ENCODE measurements at places on chromosomes 1 and 21.

- DNase-seq = no peak
Measured at GRCh38 chr1:84956655-84957054, 40.3 kb downstream of the MCOLN2 start.

- no peak for DNase-seq
Measured at GRCh38 chr21:38439426-38439825, 58.9 kb downstream of the ERG start.

GRCh38 chr1:54833121-54833520 lies 32.0 kb upstream of the TTC22 start:
- no peak for DNase-seq

GRCh38 chr1:42340901-42341300 lies 5.9 kb upstream of the FOXJ3 start:
- no peak for DNase-seq

DNA sequence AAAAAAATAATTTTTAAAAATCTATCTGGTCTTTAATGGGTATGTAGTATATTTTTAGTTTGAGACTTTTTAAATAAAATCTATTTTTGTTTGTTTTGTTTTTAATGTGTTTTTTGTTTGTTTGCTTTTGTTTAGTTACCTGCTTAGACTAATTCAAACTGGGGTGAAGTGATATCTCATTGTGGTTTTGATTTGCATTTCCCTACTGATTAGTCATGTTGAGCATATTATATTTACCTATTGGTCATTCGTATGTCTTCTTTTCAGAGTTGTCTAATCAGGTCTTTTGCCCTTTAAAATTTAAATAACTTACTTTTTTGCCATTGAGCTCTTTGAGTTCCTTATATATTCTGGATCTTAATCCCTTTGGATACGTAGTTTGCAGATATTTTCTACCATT lies 20.3 kb downstream of the CD1B start:
- no peak for DNase-seq

DNA sequence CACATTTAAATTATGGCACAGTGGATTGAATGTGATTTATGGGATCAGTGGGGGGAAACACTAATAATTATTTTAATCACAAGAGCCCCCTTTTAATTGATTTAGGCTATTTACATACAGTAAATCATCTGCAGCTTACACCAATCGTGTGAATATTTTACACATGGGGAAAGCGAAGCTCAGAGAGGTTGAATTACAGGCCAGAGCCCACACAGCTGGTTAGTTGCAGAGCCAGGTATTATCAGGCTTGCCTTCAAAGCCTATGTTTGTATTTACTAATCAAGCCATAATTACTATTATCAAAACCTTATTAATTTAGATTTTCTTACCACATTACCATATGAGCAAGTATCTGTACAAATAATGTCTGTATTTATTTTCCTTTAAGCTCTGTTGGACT lies 749 bp downstream of the SDCCAG8 start:
- DNase-seq = no peak

DNA sequence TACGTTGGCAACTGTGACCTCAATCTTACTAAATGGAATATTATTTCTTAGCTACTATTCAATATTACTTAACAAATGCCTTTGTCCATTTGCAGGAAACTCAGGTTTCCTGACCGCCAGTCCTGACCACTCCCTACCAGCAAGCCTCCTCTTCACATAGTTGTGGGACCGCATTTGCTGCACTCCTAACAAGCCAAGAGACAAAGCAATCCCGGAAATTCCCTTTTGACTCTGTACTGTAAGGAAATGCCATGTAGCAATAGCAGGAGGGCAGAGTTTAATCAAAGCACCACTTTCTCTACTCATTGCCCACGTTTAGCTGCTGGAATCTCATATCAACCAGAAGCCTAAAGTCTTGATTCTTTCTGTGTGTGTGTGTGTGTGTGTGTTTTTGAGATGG lies 28.1 kb upstream of the ACBD6 start:
- no peak for DNase-seq

- DNase-seq = no peak
Measured at GRCh38 chr1:59041646-59042277, 255.1 kb upstream of the FGGY start.

DNA sequence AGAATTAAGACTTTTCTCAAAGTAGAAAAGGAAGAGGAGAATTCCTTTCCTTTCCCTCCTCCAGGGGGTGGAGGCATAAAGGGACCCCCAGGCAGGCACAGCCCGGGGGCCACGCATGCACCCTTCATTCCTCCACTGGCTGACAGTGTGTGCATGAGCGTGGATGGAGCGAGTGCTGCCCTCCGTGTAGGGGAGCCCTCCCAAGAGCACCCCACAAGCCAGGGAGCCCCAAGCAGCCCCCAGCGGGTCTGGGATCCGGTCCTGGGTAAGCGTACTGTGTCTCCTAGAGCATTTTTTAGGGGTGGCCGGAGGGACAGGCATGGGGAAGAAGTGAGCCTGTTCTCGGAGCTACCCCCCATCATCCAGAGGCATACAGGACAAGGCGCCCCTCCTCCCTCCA lies 120.5 kb downstream of the SIK1 start:
- DNase-seq = no peak

DNA sequence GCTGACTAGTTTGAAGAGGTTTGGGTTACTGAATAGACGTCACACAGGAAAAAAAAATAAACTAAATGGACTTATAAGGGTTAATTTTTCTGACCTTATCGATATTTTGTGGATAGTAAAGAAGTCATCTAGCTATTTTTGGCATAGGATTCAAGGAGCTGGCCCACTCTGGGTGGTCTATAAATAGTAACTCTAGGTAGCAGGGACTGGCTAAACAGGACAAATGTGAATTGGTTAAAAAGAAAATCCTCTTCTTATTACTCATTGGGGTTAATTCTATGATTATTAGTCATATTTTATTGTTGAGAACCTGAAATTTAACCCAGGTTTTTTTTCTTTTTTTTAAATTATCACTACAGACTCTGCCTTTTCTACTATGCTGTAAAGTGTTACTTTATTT lies 61.7 kb downstream of the ATF6 start:
- DNase-seq = no peak

GRCh38 chr1:151043163-151043562 lies 4.4 kb upstream of the C1orf56 start:
- no peak for DNase-seq

GRCh38 chr21:33651965-33652680 lies 9.8 kb downstream of the ITSN1 start:
- DNase-seq = no peak

GRCh38 chr1:218694636-218695035 lies 349.5 kb downstream of the TGFB2 start:
- DNase-seq = no peak

DNA sequence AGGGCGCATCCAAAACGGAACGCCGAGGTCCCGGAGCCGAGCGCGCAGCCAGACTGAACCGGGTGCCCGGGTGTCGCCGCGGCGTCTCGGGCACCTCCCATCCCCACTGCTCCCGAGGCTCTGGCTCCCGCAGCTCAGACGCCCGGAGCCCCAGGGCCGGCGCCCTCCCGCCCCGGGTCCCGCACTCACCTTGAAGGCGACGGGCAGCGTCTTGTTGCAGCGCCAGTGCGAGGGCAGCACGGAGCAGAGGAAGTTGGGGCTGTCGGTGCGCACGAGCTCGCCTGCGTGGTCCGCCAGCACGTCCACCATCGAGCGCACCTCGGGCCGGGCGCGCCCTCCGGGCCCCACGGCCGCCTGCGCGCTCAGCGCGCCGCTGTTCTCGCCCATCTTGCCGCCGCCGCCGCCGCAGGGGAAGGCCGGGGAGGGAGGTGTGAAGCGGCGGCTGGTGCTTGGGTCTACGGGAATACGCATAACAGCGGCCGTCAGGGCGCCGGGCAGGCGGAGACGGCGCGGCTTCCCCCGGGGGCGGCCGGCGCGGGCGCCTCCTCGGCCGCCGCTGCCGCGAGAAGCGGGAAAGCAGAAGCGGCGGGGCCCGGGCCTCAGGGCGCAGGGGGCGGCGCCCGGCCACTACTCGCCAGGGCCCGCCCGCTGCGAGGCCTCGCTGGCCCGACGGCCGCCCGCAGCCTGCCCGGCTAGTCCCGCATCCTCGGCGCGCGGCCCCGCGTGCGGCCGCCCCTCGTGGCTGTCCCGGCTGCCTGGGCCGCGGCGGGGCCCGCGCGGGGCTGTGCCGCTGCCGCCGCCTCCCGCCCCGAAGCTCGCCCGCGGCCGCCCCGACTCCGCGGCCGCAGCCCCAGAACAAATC lies 447 bp downstream of the RUNX3 start:
- no peak for DNase-seq

GRCh38 chr1:53783056-53783455 lies 44.1 kb upstream of the GLIS1 start:
- no peak for DNase-seq

DNA sequence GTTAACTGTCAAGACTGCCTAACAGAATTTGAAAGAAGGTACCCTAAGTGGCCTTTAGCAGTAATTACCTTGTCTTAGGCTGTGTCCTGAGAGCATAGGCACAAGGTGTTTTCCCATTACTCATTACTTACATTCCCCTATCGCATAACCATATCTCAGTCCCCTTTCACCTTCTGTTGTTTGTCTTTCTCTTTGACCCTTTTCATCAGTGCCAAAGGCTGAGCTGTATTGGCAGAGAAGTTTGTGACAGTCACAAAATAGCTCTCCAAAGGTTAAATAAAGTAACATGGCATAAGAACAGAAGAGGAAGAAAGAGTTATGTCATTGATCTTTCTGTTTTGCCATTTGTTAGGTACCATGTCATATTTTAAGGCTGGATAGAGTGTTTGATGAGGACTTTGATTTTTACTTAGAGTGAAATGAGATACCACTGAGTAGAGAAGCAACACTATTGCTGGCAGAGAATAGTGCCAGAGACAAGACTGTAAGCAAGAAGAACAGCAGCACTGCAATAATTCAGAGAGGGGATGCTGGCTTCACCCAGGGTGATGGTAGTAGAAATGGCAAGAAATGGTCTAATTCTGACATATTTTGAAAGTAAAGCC lies 497.8 kb downstream of the TTLL7 start:
- DNase-seq = no peak

- no peak for DNase-seq
Measured at GRCh38 chr21:45874716-45875415, 106.7 kb upstream of the COL6A1 start.

DNA sequence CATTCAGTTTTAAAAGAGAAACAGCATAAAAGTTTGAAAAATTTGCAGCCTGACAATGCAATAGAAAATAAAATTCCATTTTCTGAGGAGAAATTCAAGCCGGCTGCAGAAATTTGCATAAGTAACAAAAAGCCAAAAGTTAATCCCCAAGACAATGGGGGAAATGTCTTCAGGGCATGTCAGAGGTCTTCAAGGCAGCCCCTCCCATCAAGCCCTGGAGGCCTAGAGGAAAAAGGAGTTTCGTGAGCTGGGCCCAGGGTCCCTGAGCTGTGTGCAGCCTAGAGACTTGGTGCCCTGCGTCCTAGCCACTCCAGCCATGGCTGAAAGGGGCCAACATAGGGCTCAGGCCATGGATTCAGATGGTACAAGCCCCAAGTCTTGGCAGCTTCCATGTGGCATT lies 74.6 kb downstream of the PIK3R3 start:
- DNase-seq = no peak

- no peak for DNase-seq
Measured at GRCh38 chr1:12196641-12197482, 30.1 kb downstream of the TNFRSF1B start.

GRCh38 chr1:3330771-3331245 lies 123.7 kb upstream of the ARHGEF16 start:
- no peak for DNase-seq

- no peak for DNase-seq
Measured at GRCh38 chr1:73998348-73998959, 199.5 kb downstream of the LRRIQ3 start.

DNA sequence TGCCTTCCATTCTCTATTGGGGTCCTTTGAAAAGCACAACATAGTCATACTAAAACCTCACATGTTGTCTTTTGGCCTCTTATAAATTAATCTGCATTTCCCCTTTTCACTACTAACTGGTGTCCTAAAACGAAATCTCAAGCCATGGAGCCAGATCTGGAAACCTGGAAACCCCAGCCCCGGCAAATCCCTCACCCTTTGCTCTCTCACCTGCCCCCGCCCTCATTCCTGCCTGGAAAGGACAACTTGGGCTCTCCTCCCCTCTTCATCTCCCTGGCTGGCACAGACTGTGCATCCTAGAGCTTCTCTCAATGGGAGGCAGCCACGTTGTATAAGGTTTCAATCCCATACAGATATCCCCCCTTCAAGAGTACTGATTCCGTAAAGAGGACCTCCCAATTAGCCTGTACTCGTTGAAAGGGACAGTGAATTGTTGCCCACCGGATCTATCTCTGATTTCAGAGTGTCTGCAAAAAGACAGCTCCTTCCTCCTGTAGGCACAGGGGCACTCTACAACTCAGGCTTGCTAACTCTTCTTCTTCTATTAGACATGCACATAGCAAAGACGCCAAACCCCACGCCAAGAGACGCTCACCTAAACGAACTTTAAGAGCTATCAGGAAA lies 1.4 kb downstream of the DUSP10 start:
- no peak for DNase-seq

DNA sequence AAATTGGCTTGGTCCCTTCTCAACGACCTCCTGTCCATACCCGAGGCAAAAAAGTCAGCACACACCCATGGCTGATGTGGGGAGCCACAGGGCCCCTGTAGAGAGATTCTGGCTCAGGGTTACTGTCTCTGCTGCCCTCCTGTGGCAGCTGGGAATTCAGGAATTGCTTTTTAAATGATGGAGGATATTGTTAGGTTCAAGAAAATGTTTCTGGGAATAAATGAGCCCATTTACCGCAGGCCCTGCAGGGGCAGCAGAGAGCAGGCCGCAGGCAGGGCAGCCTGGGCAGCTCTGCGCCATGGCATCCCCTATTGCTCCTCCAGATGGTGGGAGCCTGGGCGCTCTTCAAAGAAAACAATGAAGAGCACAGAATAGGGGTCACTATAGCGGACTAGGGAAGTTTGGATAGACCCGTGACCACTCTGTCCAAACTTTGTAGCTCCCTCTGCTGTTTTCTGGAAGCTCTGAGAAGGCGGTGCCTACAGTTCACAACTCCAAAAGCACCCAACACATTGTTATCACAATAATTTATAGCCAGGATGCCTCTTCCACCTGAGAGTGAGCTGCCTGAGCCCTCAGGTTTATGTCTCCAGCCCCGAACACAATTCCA lies 201.1 kb downstream of the BACH1 start:
- DNase-seq = no peak

GRCh38 chr1:197768014-197768805 lies 7.1 kb downstream of the DENND1B start:
- no peak for DNase-seq

GRCh38 chr1:180369061-180369460 lies 133.3 kb downstream of the ACBD6 start:
- no peak for DNase-seq

DNA sequence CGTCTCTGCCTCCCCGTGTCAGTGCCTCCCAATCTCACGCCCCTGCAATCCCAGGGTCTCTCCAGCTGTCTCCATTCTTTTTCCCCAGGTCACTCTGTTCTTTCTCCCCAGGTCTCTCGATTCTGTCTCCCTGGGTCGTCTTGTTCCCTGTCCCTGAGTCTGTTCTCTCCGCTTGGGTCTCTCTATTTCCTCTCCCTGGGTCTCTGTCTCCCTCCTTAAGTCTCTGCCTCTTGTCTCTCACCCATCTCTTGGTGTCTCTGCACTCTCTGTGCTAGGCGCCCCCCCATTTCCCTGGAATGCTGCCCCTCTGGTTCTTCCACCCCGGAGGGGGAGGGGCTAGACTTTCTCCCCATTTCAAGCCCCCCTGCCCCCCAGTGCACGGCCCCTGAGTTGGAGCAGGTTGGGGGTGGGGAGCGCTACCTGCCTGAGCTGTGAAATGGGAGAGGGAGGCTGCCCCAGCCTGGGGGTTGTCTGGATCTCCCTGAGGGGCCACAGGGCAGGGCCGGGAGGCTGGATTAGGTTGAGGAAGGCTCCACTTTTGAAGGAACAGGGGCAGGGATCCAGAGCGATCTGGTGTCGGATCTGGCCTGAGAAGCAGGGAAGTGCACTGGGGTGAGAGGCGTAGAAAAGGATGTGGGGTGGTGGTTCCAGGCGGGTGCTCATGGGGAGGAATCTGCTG lies 1.4 kb downstream of the PTPRF start:
- DNase-seq = no peak
